ENCODE measurements at places on chromosomes 7 and 10. TPM values are rescaled to one million over a fixed set of nuclear protein-coding genes. Genes with fewer than 3 reads are reported as not detected.
A peak's percentile ranks its signal among the peaks of the same experiment; 100 is the strongest.

Gene CDNF
- 1.4 TPM for total RNA-seq

Gene KIAA1217
- 19.7 TPM for total RNA-seq

Gene VIPR2
- total RNA-seq: 7.8 TPM

DNA sequence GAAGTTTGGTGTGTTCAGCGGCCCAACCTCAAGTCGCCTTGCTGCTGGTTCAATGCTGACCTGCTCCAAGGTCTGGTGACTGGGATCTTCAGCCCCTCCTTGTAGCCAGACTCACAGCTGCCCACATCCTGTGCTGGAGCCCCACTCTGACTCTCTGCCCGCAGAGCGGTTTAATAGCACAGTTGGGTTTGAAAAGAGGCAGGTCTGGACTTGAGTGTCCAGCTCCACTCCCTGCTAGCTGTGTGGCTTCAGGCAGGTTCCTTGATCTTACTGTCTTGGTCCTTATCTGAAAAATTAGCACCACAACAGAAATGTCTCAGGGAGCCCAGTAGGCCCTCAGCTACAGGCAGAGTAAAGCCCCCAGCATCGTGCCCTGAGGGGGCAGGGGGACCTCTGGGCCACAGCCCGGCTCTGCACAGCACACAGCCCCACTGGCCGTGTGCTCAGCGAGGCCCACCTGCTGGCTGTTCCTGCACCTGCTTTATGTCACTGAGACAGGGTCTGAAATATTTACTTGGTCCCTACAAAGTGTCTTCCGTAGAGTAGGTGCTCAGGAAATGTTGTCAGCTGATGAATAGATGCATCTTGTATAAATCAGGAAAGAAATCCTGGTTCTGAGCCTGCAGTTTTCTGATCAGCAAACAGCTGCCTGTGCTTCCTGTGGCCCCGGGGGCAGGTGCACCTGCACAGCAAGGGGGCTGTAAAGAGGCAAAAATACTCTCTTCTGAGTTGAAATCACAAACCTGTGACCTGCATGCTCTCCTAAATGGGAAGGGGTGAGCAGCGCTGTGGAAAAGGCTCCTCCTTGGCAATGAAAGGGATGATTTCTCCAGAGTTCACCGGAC is 155.5 kb downstream of the SVIL start:
- no peak for DNase-seq

GRCh38 chr10:26860102-26860442 is 686 bp downstream of the ABI1 start:
- peak; percentile 47 for DNase-seq

DNA sequence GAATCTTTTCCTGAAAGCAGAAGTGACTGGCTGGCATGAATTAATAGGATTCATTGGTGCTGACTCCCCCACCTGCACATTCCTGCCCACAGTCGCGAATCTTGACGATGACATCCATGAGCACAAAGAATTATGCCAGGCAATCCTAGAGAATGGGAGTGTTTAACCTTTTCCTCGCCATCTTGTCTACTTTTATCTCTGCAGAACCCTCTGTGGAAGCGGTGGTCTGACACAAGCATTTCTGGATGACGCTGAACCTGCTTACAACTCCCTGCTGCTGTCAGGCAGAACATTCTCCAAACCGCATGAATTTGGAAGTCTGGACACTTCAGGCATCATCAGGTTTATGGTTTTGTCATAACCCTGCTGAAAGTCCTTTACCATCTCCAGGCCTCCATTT is 36.5 kb downstream of the KLF6 start:
- no peak for DNase-seq

Gene ACSL5
- 0.22 TPM for total RNA-seq

Gene NUTM2E
- total RNA-seq: 0.15 TPM

- DNase-seq: no peak
Observed at GRCh38 chr7:148395990-148396716, 194.4 kb upstream of the C7orf33 start.

Gene MMP21
- not detected for total RNA-seq

GRCh38 chr7:10245406-10245805 is 728.3 kb upstream of the PHF14 start:
- DNase-seq: no peak

- DNase-seq: no peak
Observed at GRCh38 chr10:48309711-48310226, 3.3 kb downstream of the MAPK8 start.

GRCh38 chr7:79211724-79212123 is 241.7 kb downstream of the MAGI2 start:
- DNase-seq: no peak

DNA sequence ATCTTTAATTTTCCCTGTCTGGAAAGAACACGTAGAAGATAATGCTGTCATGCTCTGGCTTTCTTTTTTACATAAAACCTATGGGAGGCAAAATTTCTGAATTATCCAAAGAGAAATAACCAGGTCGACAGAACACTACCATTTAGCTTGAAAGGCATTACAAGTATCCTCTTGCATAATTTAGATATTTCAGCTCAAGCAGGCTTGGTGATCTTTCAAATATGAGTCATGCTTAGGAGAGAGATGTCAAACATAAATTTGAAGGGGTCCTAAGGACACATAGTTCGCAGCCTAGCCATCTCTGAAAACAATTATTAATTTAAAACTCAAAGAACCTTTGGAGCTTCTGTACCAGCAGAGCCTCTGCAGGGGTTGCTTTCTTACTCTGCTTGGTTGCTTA is 100.9 kb downstream of the FAS start:
- DNase-seq: no peak

Gene SPDYE8
- total RNA-seq: not detected

- DNase-seq: no peak
Observed at GRCh38 chr7:121394709-121395140, 1.4 kb downstream of the FAM3C start.

Gene ANK3
- total RNA-seq: 69.3 TPM

Gene JCAD
- total RNA-seq: 2.2 TPM

Gene FRG2B
- total RNA-seq: not detected

Gene COPG2
- total RNA-seq: 68.4 TPM

Gene BAIAP2L1
- 37.5 TPM for total RNA-seq
